COLO829 (cell line): ENCODE measurements at places on chromosomes 2 and 18.

- DNase-seq, result no peak
Observed at GRCh38 chr2:207375207-207375875, 154.4 kb upstream of the CREB1 start.

- DNase-seq, result no peak
Observed at GRCh38 chr18:75322206-75322605, 105.3 kb downstream of the SMIM21 start.

GRCh38 chr18:25646971-25647370, 295.0 kb upstream of the ZNF521 start:
- no peak for DNase-seq

- no peak for DNase-seq
Observed at GRCh38 chr18:13194239-13194638, 24.3 kb upstream of the LDLRAD4 start.

- peak; percentile 48 for DNase-seq
Observed at GRCh38 chr2:222057347-222058073, 241.3 kb downstream of the PAX3 start.

- no peak for DNase-seq
Observed at GRCh38 chr2:151030663-151031230, 230.9 kb downstream of the RBM43 start.

- DNase-seq, result no peak
Observed at GRCh38 chr18:32760391-32760790, 12.4 kb downstream of the KLHL14 start.

GRCh38 chr2:136351684-136352083, 233.7 kb upstream of the CXCR4 start:
- DNase-seq, result no peak

DNA sequence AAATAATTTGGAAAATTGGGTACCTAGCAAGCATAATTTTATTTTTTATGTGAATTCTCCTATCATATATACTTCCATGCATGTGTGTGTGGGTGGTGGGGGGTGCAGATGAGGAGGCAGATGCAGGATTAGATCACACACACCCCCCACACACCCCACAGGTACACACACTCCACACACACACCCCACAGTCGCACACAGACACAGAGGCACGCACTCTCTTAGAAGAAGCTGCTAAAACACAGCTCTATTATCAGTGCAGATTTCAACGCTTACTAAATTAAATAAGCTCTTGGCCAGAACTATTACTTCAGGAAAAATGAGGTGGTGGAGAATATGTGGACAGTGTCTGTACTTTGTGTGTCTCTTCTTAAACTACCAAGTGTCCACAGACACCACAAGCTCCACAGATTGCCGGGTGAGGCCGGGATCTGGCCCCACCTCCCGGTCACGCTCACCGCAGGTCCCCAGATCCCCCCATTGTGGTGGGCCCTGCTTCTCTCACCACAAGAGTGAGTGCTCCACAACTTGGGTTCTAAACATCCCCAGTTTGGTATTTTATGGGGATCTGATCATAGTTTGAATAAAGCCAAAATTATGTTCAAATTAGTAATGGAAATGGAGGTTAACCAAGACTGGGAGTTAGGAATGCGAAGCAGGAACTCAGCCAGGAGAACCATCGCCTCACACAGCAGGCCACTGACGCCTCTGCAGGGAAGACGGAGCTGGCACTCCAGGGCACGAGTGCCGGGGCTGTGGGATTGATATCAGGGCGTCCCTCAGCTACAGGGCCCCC, 102.1 kb downstream of the PXDN start:
- no peak for DNase-seq

DNA sequence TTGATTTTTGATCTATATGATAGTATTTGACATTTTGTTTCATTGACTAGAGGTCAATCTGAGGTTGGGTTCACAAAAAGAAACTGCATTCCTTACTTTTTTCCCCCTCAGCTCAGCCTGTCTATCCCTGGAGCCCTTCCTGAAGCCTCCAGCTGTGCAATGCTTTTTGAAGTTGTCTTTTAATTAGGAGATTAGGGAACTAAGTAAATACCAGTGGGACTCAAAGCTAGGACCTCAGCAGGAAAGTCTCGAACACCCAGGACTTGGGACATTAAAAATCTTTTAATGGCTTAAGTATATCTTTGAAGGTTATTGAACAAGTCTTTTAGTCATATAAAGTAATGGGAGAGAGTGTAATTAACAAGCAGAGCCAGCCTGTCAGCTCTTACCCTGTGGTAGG, 220.2 kb downstream of the PDE11A start:
- no peak for DNase-seq

GRCh38 chr2:172698041-172698863, 37.4 kb upstream of the RAPGEF4 start:
- DNase-seq, result peak; percentile 75
